ENCODE measurements at places on chromosomes 12 and 14.

- DNase-seq: no peak
Observed at GRCh38 chr14:42322531-42323284, 716.0 kb downstream of the LRFN5 start.

DNA sequence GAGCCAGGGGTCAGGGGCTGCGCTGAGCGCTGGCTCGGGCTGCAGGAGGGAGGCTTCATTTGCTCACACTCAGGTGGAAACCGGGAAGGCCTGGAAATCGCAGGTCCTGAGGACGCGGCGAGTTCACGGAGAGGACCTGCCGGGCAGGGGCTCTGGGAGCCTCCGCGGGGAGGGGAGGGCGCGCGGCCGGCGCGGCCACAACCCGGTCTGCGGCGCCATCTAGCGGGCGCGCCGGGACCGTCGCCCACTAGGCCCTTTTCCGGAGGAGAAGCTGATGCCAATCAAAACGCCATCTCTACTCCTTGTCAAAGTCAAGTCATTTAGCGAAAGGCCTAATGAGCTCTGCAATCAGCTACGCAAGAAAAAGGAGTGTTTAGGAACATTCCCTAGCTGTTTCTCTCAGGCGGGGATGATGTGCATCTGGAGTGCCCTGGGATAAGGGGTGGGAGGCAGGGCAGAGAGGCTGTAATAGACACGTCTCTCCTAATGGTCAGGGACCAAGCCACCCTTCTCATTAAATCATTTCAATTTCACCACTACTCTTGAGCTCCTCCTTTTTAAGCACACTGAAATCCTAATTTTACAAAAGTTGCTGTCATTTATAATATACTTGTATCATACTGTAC, 885.8 kb upstream of the TMEM132C start:
- no peak for DNase-seq

DNA sequence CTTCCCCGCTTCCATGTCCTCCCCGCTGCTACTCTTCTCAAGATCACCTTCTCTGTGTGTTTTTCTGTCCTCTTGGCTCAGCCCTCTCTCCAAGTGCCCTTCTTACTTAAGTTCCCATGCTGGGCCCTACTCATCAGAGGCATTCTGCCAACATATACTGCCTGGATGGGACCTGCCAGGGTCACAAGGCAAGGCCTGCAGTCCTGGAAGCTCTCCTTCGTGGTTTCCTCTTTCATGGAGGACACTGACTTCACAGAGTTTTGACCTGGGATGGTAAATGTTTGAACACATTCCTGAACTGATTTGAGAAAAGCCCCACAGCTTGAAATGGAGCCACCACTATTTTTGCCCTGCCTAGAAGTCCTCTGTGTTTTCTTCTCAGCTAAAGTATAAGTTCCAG, 140.9 kb downstream of the TMEM30B start:
- no peak for DNase-seq

DNA sequence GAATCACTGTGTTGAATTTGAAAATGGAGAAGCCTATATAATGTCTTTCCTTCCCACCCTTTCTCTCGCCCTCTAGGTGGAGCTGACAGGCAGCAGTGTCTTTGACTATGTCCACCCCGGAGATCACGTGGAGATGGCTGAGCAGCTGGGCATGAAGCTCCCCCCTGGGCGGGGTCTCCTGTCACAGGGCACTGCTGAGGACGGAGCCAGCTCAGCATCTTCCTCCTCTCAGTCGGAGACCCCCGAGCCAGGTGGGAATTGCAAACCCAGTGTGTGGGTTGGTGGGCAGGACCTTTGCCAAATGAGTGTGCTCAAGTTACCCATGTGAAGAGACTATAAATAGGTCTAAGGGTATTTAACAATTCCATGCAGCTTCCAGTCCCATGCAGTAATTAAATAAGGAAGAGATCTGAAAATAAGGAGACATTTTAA, 274.7 kb downstream of the EGLN3 start:
- DNase-seq: no peak

DNA sequence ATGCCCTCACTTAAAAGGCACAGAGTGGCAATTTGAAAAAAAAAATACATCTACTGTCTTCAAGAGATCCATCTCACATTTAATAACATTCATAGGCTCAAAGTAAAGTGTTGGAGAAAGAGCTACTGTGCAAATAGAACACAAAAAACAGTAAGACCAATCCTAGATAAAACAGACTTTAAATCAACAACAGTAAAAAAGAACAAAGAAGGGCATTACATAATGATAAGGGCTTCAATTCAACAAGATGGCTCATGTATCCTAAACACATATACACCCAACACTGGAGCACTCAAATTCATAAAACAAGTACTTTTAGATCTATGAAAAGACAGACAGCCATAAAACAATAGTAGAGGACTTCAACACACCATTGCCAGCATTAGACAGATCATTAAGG, 93.6 kb upstream of the PCED1B start:
- DNase-seq: no peak

DNA sequence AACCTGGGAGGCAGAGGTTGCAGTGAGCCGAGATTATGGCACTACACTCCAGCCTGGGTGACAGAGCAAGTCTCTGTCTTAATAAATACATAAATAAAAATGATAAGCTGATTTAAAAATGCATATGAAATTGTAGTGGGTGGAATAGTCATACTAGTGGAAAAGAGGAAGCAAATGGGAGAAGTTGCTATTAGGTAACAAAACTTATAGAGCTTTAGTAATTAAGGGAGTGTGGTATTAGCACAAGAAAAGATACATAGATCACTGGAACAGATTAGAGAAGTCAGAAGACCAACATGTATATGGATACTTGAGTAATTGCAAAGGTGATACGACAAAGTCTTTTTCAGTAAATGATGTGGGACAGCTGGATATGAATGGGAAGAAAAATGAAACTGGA, 26.5 kb downstream of the TECPR2 start:
- no peak for DNase-seq

DNA sequence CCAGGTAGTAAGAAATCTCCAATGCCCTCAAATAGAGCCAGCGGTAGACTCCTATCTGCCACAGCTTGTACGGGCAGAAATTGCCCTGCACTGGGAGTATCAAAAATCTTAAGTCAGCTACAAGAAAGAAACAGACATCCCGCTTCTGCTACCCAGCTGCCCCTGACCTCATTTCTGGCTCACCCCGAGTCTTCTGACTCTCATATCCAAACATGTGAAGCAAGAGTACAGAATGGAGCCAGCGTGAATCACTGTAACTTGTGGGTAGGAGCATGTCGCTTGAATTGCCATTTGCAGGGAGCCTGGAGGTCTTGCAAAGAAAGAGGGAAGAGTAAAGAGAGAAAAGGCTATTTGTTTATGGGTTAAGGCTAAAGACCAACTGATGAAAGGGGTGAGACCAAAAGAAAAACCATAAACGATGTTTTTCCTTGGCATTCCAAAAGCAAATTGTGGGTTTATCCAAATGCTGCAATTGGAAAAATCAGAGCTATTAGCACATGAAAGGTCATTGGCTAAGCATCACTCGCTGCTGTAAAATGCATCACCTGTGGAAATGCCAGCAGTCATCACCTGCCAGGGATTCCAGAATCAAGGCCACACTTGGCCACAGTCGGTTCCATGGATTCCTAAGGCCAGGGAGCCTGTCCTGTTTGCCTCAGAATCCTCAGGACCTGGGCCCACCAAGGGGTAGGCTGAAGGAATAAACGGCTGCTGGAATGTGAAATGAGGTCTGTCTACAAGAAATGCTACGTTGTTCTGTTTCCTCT, 86.6 kb downstream of the FOXN3 start:
- DNase-seq: no peak

GRCh38 chr12:27644158-27644845, 51.9 kb upstream of the REP15 start:
- no peak for DNase-seq

- DNase-seq: no peak
Observed at GRCh38 chr12:68612202-68612601, 1.5 kb downstream of the RAP1B start.

DNA sequence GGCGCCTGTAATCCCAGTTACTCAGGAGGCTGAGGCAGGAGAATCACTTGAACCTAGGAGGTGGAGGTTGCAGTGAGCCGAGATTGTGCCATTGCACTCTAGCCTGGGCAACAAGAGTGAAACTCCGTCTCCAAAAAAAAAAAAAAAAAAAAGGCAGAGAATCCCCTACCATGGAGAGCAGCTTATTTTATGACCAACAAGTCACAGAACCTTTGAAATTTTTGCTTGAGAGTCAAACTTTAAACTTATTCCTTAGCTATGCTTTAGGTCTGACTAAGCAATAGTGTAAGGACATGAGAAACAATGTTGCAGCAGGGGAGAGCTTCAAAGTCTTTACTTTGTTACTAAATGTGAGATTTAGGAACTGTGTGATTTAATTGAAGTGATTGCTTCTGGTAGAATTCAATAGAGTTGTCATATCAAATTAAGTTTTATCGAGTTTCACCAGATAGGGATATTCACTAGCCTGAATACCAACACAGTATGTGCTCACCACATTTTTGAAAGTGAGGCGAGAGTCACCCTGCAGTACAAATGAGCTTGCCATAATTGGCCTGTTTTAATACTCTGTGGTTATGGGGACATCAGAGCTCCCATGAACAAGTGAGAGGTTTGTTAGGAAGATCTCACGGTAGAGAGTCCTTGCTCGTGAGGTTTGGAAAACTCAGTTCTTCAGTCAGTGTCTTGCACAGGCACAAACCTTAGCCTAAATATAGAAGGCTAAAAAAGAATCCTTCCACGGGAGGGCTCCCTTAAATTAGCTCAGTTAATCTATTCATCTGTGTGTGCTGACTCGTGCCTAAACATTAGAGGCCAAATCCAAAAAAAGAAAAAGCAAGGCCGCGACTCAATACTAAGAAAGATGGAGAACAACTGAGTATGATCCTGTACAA, 108.6 kb downstream of the SAMD4A start:
- no peak for DNase-seq

Measured in NCI-H1417 treated with DMSO at 0.1 percent for 48 hours (cell line).